COR-L47 (cell line): ENCODE measurements at places on chromosomes 1 and 21.

GRCh38 chr21:33123374-33124123, 53.6 kb downstream of the OLIG1 start:
- DNase-seq, result no peak

DNA sequence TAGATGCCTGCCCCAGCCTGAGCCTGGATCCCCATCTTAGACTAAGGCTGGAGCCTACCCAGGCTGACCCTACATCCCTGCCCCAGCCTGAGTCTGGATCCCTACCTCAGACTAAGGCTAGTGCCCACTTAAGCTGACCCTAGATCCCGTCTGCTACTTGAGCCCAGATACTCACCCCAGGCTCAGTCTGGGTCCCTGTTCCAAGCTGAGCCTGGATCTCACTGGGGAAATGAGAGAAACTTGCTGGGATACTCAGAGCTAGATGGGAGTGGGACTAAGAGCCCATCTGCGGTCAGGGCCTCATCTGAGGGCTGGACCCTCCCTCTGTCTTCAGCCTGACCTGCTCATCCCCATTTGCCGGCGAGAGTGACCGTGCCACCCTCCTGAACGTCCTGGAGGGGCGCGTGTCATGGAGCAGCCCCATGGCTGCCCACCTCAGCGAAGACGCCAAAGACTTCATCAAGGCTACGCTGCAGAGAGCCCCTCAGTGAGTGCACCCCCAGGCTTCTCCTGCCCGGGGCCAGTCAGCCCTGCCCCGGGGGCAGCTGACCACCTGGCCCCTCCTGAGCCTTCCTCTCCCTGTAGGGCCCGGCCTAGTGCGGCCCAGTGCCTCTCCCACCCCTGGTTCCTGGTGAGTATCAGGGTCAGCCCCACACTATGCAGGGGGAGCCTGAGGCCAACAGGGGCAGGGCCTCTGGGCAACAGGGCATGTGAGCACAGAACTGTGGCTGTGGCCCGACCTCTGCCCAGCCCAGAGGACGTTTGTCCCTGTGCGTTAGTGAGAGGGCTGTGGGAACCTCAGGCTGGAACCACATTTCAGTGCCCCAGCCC, 36.8 kb downstream of the TRIM11 start:
- no peak for DNase-seq

GRCh38 chr1:99675292-99675691, 29.4 kb downstream of the PALMD start:
- no peak for DNase-seq

DNA sequence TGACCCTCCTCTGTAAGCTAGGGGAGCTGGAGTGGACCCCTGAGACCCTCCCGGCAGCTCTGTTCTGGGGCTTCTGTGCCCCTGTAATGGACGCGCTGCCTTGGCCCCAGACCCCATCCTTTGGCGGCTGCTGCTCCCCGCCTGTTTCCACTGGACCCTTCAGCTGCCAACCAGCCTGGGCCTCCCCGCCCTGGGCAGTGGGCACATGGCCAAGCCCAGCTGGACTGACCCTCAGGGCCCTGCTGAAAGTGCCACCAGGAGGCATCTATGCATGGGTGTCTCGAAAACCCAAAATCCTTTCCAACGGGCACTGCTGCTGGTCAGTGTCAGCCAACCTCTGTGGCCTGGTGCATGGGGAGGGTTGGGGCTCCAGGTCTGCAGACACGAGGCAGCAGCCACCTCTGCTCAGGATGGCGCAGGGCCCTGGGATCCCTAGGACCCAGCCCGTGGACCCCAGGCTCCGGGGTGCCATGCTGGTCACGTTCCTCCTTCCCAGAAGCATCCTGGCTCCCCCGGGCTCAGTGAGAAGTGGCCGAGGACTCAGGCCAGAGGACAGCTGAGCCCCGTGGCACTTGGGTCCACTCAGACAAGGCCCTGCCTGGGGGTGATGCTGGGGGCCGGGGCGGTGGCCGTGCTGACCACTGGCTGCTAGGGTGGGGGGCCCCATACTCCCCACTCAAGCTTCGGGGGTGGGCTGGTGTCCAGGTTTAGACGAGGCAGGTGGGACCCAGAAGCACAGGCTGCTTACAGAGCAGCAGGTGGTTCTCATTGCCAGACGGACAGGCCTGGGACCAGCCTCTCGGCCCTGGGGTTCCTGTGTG, 46.9 kb downstream of the SLX9 start:
- DNase-seq, result no peak

GRCh38 chr1:150005606-150006005, 4.9 kb downstream of the OTUD7B start:
- DNase-seq, result no peak

DNA sequence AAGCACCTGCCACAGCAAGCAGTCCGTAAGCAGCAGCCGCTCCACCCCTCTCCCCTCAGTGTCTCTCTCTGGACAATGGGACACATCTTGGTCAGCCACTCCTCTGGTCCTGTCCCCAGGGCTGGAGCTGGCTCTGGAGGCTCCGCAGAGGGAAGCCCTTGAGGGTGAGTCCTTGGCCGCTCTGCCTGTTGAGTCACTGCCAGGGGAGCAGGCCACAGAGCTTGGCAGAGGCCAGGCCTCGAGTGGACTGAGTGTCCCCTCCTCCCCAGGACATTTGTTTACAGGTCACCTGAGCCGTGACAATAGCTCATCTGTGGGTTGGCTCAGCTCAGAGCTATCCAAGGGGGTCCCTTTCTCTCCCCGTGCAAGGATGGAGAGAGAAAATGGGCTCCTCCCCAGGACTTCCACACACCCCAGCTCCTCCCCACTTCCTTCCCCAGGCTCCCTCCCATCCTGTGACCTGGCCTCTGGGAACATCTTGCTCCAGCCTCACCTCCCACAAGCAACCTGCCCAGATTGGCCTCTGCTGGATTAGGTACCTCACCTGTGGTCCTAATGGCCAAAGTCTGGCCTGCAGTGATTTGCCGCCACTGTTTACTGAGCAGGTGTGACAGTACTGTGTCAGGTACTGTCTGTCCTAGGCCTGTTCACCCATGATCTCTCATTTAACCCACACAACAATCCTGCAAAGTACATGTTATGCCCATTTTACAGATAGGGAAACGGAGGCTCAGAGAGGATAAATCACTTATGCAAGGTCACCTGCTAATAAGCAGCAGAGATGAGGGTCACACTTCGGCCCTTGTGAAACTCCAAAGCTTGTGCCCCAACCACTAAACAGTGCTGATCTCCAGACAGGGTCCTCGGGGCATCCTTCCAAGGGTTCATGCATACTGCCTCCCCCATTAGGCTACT, 4.8 kb downstream of the FAM131C start:
- DNase-seq, result no peak
